Activated CD8-positive, alpha-beta memory T cell treated with anti-CD3 and anti-CD28 coated beads, Interleukin-2, amount 10 ng/mL, durations not matched to agents 7 days and 5 days (primary cell): ENCODE measurements at places on chromosomes 5 and 9.

- peak overlapping the region; percentile 92 for H3K27ac ChIP-seq
- peak; percentile 82 for DNase-seq
- H3K27me3 ChIP-seq: peaks cover 3% of the 10 kb centered on the region
- peaks cover 22% of the 10 kb centered on the region for H3K36me3 ChIP-seq
- peaks cover 45% of the 10 kb centered on the region for H3K4me1 ChIP-seq
Measured at GRCh38 chr5:66821688-66822429, 225.7 kb downstream of the MAST4 start.

- H3K4me3 ChIP-seq: no peak overlapping the region
- H3K27ac ChIP-seq: no peak overlapping the region
- H3K36me3 ChIP-seq: no peaks in the 10 kb centered on the region
- DNase-seq: no peak
Measured at GRCh38 chr5:9263656-9264055, 282.2 kb downstream of the SEMA5A start.

- H3K4me1 ChIP-seq: peaks cover 4% of the 10 kb centered on the region
- H3K27me3 ChIP-seq: no peaks in the 10 kb centered on the region
- no peak overlapping the region for H3K4me3 ChIP-seq
- no peak for DNase-seq
- H3K36me3 ChIP-seq: no peaks in the 10 kb centered on the region
Measured at GRCh38 chr5:132840896-132841295, 10.4 kb upstream of the SHROOM1 start.

DNA sequence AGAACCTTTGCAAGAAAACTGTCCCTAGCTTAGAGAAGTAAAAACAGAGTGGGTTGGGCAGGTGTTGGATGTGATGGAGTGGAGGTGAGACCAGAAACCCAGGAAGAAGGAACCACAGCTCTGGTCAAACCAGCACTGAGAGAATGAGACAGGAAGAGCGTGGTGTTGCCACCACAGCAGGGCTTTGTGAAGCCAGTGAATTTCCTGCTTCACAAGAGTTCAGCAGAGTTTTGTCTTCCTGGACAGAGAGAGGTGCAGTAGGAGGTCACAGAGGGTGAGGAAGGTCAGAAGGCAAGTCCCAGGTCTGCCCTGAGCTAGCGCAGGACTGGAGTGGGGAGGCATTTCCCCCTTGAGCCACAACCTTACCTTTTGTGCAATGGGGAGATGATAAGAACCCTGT lies 2306.2 kb upstream of the ACO1 start:
- H3K27me3 ChIP-seq: no peaks in the 10 kb centered on the region
- peaks cover 36% of the 10 kb centered on the region for H3K4me1 ChIP-seq
- DNase-seq: peak; percentile 51
- H3K4me3 ChIP-seq: no peak overlapping the region
- H3K36me3 ChIP-seq: no peaks in the 10 kb centered on the region
- peak overlapping the region; percentile 40 for H3K27ac ChIP-seq

DNA sequence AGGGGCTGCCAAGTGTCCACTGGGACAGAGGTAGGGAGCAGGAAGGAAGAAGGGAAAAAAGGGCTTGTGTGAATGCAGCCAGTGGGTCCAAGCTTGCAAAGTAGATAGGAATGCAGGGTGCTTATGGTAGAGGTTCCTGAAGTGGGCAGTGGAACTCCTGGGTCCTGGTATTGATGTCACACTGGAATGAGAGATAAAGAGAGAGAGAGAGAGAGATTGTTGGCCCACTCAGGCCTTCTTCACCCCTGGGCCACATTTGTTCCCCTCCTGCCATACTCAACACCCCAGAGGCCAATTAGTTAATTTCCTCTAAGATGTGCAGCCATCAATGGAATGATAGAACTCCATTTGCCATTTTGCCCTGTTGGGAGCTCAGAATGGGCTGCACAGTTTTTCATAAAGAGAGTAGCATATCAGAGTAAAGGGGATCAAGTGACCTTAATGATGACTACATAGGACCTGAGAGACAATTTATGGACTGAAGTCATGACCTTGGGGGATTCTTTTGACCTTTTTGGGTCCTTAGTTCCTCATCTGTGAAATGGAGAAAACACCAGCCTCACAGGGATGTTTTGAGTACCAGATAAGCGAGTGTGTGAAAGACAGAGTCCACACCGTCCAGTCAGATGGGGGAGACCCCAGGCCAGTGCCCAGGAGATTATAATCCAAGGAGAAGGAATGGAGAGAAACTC lies 52.9 kb downstream of the PPARGC1B start:
- H3K27me3 ChIP-seq: no peaks in the 10 kb centered on the region
- no peak overlapping the region for H3K4me3 ChIP-seq

DNA sequence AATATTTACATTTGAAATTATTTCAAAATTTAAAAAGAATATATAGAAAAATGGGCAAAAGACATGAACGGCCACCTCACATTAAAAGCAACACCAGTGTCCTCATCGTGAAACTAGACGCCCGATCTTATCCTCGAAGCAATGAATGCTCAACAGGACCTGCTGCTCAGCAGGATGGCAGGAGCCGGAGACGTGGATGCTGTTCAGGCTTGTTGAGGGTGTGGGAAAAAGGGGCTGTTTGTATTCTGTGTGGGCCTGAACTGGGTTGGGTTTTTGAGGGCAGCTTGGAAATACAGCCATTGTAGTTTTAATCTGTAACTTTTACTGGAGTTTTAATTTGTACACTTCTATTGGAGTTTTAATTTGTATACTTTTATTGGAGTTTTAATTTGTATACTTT lies 20.3 kb downstream of the EXOC3 start:
- no peak for DNase-seq
- peaks cover 48% of the 10 kb centered on the region for H3K4me1 ChIP-seq
- H3K27ac ChIP-seq: no peak overlapping the region
- H3K4me3 ChIP-seq: no peak overlapping the region
- H3K27me3 ChIP-seq: no peaks in the 10 kb centered on the region

DNA sequence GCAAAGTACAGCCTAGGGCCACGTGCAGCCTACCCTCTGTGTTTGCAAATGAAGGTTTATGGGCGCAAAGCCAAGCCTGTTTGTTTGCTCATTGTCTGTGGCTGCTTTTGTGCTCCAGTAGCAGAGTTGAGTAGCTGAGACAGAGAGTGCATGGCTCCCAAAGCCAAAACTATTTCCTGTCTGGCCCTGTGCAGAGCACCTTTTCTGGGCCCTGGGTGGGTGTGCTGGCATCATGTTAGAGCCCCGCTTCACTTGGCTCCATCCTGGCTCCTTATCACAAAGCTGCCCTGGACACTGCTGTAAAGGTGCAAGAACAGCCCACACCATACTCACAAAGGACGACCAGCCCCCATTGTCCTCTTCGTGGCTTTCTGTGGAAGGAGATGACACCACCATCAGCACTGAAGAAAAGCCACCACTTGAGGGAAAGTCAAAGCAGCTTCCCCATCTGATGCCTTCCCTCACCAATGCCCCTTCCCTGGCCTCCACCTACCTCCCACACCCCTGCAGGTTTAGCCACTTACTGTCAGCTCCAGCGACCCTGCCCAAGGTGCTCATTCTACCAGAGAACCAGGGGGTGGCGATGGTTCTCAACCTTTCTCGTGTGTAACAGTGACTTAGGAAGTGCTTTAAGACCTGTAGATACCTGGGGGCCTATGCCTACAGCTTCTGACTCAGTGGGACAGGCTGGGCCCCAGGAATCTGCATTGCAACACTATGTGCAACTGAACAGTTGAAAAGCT lies 23.4 kb downstream of the LCP2 start:
- H3K36me3 ChIP-seq: peaks cover 80% of the 10 kb centered on the region
- peak overlapping the region; percentile 91 for H3K27ac ChIP-seq
- peak overlapping the region; percentile 57 for H3K4me3 ChIP-seq
- no peaks in the 10 kb centered on the region for H3K27me3 ChIP-seq
- DNase-seq: peak; percentile 85

- H3K27me3 ChIP-seq: no peaks in the 10 kb centered on the region
- H3K36me3 ChIP-seq: no peaks in the 10 kb centered on the region
- H3K4me3 ChIP-seq: no peak overlapping the region
- no peak for DNase-seq
- peaks cover 6% of the 10 kb centered on the region for H3K4me1 ChIP-seq
Measured at GRCh38 chr5:143564417-143564816, 160.9 kb upstream of the NR3C1 start.

DNA sequence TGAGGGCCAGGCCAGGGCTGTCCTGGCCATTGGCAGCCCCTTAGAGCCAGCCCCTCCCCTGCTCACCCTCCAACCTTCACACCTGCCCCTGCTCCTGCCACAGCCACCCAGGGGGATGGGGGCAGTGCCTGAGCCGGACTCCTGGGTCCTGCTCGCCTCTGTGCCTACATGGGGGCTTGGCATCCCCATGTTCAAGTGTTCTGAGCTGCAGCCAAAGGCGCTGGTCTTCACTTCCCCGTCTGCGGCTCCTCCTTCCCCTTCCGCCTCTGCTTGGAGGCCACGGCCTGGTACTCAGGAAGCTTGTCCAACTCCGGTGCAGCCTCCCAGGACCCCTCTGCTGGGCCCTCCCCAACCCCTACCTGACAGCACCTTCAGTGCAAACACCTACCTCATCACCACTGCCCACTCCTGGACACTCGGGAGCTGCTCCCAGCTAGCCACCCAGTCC lies 2.3 kb upstream of the DNLZ start:
- H3K27ac ChIP-seq: no peak overlapping the region
- H3K4me1 ChIP-seq: peaks cover 11% of the 10 kb centered on the region
- DNase-seq: no peak
- no peaks in the 10 kb centered on the region for H3K36me3 ChIP-seq

GRCh38 chr9:121634329-121635261 lies 16.8 kb upstream of the DAB2IP start:
- peaks cover 9% of the 10 kb centered on the region for H3K4me1 ChIP-seq
- H3K27me3 ChIP-seq: peaks cover 8% of the 10 kb centered on the region
- no peak overlapping the region for H3K4me3 ChIP-seq
